Stimulated activated CD4-positive, alpha-beta T cell treated with anti-CD3 and anti-CD28 coated beads, TNF-alpha, amount 100 ng/mL, for 24 hours (primary cell): ENCODE measurements at places on chromosomes 6 and 20.

DNA sequence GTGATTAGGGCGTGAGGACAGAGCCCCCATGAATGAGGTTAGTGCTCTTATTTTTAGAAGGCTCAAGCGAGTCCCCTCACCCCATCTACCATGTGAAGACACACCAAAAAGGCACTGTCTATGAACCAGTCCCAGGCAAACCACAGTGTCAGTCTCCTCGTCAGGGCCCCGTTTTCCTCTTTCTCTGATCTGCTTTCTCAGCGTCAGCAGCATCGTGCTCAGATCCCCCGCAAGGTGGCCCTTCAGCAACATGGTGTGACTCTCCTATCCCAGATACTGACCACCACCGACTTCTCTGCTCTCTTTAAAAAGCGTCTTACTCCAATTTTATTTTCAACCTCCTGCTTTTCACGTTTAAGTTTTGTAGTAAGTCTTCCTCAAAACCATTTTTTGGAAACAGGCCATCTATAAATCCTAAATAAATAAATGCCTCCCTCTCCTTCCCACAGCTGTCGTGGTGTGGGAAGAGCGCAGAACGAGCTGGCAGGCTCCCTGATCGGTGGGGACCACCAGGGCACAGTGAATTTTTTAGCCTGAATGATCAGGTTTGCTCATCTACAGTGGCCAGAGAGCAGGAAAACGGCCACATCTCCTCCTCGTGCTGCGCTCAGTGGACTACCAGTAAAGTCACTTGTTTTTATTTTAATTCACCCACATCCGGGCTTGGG is 113.1 kb downstream of the BMP7 start:
- no peak for DNase-seq

DNA sequence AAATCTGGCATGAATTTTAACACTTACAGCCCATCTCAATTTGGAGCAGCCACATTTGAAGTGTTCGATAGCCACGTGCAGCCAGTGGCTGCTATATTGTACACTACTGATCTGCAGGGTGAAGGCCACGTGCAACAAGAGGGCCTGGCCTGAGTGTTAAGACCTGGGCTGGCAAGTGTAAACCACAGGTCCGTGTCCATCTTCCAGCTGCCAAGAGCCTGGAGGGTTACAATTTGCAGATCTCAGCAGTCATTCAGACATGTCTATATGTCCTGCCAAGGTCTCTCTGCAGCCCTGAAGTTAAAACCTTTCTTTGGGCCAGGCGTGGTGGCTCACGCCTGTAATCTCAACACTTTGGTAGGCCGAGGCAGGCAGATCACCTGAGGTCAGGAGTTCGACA is 14.1 kb downstream of the SGK2 start:
- no peak for DNase-seq

DNA sequence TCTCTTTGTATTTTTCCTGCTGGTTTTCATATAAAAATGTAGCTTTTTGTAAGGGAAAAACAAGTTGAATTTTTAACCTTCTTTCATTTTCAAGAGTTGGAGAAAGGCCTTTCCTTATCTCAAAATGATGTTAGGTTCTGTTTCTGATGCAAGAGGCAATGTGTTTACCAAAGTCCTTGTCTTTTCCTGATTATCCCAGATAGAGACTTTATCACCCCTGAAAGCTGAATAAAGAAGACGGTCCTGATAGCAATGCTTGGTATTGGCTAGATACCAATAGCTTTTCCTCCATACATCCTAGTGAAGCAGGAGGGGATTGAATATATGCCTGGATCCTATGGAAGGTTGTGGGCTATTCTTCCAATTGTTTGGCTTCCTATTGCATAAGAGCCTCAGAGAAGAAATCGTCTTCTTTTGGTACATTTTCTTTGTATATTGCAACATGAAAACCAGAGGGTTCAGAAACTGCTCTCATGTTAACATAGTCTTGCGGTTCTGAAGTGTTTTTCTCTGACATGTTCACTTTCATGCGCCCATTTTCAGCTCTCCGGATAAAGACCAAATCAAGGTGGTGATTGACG is 5.5 kb downstream of the PNLDC1 start:
- DNase-seq = no peak

GRCh38 chr6:137816688-137817618 is 50.1 kb upstream of the TNFAIP3 start:
- DNase-seq = no peak

GRCh38 chr6:142470421-142470820 is 168.6 kb downstream of the ADGRG6 start:
- no peak for DNase-seq

- DNase-seq = no peak
Observed at GRCh38 chr6:134230087-134230700, 87.7 kb downstream of the SGK1 start.

GRCh38 chr6:161318456-161318855 is 44.6 kb upstream of the AGPAT4 start:
- DNase-seq = no peak

- DNase-seq = no peak
Observed at GRCh38 chr6:135006386-135006914, 48.2 kb downstream of the HBS1L start.

DNA sequence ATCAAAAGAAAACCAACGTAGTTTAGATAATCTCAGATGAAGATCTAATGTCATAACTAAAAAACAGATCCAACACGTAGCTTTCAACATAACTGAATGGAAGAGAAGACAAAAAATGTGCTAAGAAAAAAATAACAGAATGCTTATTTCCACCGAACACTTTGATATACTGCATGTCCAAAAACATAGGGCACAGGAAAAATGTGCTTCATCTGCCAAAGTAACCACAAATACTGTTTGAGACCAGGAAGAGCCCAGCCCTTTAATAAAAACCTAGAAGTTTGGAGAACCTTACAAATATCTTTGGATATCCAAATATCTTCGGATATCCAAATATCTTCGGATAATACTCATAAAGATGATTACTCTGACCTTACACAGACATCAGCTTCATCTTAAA is 19.8 kb downstream of the LAMA4 start:
- no peak for DNase-seq
